ENCODE measurements at places on chromosomes 3 and 15.

DNA sequence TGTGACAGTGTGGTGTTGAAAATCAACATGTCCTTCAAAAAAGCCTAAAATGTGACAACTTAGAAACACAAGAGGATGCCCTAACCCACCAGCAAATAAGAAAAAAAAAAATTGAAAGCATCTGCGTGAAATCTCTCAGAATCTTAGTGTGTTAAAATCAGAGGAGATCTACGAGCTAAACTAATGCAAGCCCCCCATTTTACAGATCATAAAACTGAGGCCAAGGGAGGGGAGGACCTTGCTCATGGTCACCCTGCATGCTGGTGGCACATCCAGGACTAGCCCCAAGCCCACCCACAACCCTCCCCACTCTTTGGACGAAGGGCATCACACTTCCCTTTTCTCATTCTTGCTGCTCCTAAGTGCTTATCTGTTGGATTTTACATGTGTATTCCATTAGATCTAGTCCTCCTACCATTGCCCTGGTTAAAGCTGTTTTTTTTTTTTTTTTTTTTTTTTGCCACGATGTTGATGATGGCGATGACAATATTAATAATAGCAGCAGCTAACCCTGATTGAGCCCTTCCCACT is 29.1 kb upstream of the NOX5 start:
- no peak for DNase-seq

GRCh38 chr3:134353171-134353825 is 20.9 kb downstream of the AMOTL2 start:
- no peak for DNase-seq

DNA sequence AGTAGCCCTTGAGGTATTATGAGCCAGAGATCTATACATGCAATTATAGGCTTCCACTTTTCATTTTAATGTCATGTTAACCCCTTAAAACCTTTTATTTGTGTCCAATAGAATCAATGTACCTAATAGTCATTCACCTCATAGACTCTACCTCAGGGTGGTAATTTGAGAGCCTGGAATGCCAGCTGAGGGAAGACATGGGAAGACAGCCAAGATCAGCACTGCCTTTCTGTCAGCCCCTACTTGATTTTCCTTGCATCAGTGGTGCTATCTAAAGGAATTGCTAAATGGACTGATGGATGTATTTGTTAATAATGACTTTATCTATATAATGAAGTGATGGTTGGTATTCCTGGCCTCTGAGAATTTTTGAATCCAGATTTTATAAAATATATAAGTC is 113.3 kb upstream of the GBE1 start:
- DNase-seq = no peak

DNA sequence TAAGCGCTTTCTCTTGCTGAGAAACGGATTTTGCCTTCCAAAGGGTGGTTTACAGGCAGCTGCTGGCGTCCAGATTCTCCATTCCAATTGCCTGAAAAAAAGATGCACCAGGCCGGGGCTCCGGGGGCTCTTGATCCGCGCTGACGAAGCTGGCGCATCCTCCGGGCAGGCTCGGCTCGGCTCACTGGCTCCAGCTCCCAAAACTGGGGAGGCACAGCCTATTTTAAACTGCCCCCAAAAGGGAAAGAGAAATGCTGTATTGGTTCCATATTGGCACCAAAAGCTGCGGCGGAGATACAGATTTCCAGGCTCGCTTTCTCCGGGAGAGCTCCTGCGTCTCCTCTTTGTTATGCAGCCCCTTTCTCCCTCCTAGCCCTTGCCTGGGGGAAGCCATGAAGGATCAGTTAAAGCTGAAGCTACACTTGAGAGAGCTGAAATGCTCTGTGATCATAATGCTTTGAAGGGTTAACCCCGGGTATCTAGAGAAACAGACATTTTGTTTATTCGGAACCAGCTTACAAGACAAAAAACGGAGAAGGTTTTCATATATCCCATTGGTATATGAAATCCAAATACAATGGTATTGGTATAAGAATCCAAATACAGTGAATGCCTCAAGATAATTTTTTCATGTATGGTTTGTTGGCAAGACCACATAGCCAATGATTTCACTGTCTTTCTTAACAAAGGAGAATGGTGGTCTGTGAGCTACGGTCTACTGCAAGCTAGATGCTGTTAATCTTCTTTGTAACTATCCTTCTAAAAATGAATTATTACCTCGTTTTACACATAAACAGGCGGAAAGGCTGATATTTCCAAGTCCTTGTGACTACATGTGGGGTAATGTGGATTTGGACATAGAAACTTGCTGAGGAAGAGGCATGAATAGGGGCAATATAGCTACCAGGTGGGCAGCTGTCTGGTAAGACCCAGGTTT is 693 bp downstream of the CD200 start:
- no peak for DNase-seq

DNA sequence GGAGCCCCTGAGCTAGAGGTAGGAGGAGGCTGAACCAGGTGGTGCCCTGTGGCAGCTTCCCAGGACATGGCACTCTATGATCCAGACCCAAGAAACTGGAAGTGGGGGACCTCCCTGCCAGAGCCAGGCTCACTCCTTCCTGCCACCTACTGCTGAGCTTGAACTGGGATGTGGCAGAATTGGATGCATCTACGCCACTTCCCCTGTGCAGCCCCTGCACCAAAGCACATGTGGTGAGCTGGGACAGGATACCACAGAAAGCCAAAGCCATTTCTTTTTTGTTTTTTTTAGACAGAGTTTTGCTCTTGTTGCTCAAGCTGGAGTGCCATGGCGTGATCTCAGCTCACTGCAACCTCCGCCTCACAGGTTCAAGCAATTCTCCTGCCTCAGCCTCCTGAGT is 518.0 kb upstream of the PPP2R3A start:
- DNase-seq = no peak

- no peak for DNase-seq
These were observed 14.1 kb downstream of the LYSMD4 start for GRCh38 chr15:99719096-99719541.

DNA sequence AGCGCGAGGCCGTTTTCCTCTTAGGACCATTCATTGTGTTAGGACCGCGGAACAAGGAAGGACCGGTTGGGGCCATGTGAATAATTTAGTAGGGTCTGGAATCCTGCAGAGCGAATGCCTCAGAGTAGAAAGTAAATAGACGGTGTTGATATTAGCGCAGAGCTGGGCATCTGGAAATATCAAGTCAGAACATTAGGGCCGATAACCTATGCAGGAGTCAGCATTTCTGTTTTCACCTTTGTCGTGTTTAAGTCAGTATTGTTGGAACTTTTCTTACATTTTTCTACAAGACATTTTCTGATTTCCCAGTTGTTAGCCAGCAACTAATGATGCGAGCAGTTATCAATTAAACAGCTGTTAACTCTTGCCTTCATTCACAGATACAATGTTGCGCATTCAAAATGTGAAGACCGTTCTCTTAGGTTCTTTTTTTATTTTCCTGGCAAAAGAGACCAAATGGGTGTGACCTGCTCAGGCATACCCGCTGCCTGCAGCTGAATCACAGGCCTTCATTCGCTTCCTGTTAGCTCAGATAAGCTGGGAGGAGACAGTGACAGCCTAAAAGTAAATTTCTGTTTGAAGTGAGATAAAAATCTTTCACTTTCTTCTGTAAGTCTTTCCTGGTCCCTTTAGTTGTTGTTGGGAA is 966 bp upstream of the PKM start:
- DNase-seq = no peak

- no peak for DNase-seq
These were observed 390.2 kb downstream of the NR2F2 start for GRCh38 chr15:96720656-96721055.

GRCh38 chr3:62761311-62761710 is 113.9 kb downstream of the CADPS start:
- no peak for DNase-seq

GRCh38 chr3:110070161-110070916 is 733.0 kb upstream of the DPPA4 start:
- no peak for DNase-seq

DNA sequence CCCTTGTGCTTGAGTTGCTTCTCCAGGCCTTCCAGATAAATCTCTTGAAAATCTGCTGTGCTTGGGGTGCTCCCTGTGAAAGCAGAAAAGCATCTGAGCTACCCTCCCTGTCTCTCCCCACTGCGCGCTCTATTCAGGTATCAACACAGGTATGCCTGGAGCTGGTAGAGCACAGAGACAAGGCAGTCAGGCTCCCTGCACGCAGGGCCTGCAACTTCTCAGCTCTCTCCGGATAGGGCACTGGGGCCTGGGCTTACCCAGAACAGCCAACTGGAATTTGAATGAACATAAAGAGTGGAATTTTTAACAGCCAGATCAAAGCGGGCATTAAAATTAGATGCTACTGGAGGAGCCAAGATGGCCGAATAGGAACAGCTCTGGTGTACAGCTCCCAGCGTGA is 183.6 kb downstream of the XXYLT1 start:
- DNase-seq = no peak

DNA sequence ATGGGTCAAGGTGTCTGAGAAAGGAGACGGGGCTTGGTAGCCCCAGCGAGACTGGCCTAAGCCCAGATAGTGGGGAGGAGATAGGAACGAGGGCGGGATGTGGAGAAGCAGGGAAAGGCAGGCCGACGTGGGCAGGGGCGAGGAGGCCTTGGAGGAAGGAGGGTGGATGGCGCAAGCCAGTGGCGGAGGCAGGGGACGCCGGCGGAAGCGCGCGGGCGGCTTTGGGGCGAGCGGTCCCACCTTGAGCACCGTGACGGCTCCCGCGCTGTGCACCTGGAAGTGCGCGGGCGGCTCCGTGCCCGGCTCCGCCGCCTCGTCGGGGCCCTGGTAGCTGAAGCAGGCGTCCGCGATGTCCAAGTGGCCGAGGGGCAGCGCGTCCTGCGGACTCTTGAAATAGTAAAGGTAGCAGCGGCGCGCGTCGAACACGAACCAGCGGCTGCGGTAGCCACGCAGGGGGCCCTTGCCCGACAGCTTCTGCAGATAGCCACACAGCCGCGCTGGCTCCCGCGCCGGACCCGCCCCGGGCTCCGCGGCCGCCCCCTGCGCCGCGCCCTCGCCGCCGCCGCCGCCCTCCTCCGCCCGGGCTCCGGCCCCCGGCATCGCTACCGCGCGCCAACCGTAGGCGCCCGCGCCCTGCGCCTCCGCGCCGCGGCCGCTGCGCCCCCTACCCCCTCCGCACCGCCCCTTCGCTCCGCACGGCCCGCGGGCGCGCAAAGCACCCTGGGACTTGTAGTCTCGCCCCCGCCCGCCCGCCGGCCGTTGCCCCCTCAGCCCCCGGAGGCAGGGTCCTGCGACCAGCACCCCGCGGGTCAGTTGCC is at the start of gene TBC1D2B:
TSS of gene TBC1D2B (minus strand) at position 659 of the 818 bp plus-strand sequence. CDS start at position 600, 59 bp downstream.
- peak; percentile 47 for DNase-seq

DNA sequence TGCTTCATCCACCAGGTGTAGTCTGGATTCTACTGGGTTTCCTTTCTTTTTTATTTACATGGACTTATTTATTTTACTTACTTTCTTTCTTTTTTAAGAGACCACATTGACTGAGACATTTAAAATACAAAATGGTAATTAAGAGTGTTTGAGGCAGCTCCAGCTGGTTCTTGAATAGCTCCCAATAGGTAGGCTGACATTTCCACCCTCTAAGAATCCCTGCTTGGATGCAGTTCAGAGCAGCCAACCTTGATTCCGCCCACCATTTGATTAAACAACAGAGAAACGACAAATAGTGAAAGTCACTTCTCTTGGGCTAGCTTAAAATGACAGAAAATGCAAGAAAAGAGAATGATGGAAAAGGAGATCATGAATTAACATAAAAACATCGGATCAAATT is 270.5 kb downstream of the TUSC7 start:
- no peak for DNase-seq

- no peak for DNase-seq
These were observed 67.8 kb downstream of the BDH1 start for GRCh38 chr3:197487911-197488391.

All from activated CD4-positive, CD25-positive, alpha-beta regulatory T cell treated with anti-CD3 and anti-CD28 coated beads, Interleukin-2, amount 50 U/mL, for 16 hours (primary cell).